ENCODE measurements at places on chromosomes 12 and 14.

- no peak for DNase-seq
Measured at GRCh38 chr14:23125933-23126524, 7.0 kb upstream of the CEBPE start.

DNA sequence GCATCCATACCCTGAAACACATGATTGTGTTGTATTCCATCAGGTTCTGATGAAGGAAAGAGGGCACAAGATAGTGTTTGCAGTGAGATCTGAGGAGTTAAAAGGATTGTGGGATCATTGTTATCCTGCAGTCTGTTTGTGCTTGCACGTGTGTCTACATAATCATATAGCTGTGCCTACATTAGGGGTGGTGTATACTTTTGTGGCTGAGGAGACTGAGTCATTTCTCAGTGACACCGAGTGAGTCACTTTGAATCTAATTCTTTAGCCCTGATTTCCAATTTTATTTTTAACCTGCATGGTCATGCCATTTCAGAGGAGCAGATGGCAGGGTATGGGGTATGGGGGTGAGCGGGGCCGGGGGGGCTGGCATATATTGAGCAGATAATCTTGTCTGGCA lies 133.2 kb downstream of the ANO4 start:
- DNase-seq, result no peak

GRCh38 chr14:101460521-101460920 lies 100.8 kb upstream of the DIO3 start:
- DNase-seq, result no peak

GRCh38 chr12:19963972-19964371 lies 404.4 kb upstream of the PDE3A start:
- DNase-seq, result no peak

DNA sequence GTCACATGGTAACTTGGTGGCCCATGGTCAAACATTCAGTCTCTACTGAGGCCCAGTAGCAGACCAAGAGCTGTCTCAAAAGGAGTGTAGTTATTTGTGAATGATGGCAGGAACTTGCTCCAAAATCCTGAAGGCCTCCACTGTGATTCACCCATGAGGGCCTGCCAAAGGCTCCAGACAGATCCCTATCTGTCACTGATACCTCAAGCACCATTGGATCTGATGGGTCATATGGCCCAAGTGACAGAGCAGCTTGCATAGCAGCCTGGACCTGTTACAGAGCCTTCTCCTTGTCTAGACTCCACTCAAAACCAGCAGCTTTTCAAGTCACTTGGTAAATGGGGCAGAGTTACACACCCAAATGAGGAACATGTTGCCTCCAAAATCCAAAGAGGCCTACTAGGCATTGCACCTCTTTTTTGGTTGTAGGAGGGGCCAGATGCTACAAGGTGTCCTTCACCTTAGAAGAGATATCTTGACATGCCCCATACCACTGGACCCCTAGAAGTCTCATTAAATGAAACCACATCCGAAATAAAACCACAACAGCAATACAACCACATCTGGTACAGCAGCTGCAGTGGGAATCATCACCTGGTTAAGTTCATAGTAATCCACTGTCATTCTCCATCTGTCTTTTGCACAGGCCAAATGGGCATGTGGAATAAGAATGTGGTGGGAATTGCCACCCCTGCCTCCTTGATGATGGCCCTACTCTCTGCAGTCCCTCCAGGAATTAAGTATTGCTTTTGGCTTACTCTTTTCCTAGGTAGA lies 150.4 kb upstream of the MAX start:
- no peak for DNase-seq
